ENCODE measurements at places on chromosomes 3 and 15.

DNA sequence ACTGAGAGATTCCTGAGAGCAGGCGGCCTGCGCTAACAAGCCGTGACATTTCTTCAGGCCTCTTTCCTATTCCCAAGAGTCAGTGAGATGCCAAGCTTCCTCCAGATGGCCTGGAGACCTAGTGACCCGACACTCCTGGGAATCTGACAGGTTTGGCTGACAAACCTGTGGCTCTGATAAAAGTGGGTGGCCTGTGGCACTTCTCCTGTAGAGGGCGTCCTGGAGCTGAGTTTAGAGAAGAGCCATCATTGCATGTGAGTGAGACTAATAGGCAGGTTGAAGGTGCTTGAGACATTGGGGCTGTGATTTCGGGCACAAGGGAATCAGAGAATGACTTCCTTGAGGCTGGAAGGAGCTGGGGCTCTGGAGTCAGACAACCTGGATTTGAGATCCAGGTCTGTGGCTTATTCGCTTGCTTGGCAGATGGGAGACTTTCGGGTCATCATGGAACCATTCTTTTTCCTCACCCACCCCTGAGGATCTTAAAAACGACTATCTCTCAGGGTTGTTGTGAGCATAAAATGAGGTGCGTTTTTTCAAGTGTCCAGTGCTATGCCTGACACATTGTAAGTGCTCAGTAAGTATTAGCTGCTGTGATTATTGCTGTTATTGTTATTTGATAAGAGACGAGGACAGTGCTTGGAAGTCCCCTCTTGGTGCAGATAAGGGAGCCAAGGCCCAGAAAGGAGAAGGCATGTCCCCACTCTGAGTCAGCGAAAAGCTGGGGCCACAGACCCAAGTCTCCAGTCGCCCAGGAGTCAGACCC, 77.2 kb downstream of the SCN10A start:
- DNase-seq: peak; percentile 71

DNA sequence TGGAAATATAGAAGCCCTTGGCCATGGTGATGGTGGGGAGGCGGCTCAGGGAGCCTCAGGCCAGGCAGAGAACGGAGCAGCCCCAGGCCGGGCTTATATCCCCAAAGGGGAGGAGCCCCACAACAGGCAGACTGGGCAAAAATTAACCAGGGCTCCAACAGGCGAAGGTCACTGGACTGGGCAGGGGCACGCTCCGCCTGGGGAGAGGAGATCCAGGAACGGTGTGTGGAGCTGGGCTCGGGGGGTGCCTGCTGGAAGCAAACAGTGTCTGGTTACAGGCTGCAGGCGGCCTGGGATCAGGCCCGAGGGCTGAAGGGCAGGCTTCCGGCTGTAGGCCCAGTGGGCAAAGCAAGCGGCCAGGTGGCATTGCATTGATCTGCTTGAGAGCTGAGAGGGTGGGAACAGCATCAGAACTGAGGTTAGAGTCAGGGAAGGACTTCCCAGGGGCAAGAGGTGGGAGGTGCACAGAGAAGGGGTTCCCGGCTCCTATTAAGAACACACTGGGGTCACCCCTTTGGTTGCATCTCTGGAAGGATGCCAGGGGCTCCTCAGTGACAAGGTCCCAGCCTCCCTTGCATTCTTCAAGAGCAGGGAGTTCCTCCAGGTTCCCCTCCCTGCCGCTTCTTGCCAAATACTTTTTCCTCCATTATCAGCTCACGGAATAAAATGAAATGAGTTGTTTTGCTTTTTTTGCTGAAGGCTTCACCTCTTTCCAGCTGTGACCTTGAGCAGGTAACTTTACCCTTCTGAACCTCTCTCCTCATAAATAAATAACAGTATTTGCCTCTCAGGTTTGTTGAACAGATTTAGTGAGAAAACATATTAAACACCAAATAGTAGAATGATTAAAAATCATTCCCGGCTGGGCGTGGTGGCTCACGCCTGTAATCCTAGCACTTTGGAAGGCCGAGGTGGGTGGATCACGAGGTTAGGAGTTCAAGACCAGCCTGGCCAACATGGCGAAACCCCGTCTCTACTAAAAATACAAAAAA, 7.8 kb downstream of the ANPEP start:
- no peak for DNase-seq

DNA sequence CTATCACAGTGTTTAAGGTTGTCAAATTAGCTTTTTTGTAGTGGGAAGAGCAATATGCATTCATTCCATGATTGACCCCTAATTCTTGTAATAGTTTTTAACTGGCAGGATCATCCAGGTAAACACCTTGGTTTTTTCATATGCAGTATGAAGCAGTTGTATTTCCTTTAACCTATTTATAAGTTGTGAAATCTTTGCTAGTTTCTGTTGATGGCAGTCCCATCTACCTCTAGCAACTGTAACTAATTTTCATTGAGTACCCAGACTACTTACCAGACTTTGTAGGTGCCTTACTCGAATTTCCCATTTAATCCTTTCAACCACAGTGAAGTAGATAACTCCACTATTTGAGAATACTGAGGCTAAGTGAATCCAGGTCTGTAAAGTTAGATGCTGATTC, 6.1 kb downstream of the FXR1 start:
- no peak for DNase-seq

- no peak for DNase-seq
These were observed 20.8 kb downstream of the STAC start for GRCh38 chr3:36401056-36401455.

DNA sequence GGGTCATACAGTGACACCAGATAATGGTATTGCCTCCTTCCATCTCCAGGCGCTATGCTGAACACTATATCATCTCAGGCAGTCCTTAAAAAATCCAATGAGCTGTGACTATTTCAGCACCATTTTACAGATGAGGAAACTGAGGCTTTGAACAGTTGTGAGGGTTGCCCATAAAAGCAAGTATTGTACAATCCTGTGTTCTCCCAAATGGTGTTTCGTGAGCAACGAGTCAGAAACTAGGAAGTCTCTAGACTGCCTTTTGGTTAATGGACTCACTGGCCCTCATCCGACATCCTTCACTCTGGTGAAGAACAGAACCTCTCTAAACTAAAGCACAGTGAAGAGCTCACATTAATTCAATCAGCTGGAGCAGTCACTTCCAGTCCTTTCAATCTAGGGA, 61.8 kb downstream of the ATP8B4 start:
- no peak for DNase-seq

- peak; percentile 62 for DNase-seq
These were observed 51.9 kb downstream of the BBX start for GRCh38 chr3:107574650-107575049.

DNA sequence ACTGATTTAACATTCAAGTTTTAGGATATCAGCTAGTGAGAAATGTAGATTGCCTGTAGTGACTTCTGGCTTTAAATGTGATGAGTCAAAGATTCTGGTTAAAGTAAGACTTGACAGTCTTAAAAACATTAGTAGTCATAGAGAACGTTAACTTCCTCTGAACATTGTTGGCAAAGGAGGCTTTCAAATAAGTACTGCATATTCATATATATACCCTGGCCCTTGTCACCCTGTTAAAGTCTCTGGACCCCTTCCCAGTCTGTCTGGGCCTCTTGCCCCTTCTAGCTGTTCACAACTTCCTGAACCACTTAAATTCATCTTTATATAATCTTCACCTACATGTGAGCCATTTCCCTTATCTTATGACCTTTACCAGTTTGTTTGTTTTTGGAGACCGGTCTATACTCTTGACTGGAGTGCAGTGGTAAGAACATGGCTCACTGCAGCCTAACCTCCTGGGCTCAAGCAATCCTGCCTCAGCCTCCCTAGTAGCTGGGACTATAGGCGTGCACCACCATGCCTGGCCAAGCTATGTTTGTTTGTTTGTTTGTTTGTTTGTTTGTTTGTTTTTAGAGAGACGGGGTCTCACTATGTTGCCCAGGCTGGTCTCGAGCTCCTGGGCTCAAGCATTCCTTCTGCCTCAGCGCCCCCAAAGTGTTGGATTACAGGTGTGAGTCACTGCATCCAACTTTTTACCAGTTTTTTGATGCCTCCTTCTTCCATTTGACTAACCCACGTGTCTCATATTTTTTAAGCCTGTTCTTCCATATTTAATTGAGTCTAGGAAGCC, 64.4 kb upstream of the CRTC3 start:
- DNase-seq: no peak

DNA sequence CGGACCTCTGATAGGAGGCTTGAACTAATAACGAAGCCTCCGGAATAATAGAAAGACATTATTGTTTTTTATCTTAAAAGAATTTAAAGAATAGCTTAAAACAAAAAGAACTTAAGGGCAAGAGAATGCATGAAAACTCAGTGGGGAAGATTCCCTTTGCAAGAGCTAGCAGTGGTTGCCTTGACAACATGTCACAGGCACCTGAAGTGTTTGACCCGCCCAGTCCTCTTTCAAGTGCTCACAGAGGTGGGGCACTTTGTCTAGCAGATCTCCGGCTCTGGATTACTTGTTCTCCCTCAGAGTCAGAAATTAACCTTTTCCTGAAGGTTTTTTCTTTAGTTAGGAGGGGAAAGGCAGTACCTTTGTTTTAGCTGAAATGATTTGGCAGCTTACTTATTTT, 37.8 kb downstream of the LARS2 start:
- no peak for DNase-seq

All from suppressor macrophage (primary cell).